ENCODE measurements at places on chromosomes 12 and 14.

GRCh38 chr14:64611358-64612020 lies 61.7 kb downstream of the PPP1R36 start:
- no peak for DNase-seq

DNA sequence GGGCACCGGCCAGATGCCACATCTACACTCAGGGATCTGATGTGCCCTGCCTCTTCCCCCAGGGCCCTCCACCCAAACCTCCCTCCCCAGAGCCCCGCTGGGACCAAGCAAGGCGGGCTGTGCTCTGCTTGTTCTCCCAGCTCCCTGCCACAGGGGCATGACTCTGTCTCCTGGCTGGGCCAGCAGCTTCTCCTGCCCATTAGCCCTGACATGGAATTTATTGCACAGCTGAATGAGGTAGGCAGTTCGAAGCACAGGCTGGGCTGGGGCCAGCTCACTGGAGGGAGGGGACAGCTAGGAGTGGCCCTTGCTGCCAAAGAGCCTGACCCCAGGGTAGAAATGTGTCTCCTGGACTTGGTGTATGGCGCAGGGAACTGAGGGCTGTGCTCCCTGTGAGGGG lies 42.4 kb downstream of the ARL6IP4 start:
- no peak for DNase-seq

DNA sequence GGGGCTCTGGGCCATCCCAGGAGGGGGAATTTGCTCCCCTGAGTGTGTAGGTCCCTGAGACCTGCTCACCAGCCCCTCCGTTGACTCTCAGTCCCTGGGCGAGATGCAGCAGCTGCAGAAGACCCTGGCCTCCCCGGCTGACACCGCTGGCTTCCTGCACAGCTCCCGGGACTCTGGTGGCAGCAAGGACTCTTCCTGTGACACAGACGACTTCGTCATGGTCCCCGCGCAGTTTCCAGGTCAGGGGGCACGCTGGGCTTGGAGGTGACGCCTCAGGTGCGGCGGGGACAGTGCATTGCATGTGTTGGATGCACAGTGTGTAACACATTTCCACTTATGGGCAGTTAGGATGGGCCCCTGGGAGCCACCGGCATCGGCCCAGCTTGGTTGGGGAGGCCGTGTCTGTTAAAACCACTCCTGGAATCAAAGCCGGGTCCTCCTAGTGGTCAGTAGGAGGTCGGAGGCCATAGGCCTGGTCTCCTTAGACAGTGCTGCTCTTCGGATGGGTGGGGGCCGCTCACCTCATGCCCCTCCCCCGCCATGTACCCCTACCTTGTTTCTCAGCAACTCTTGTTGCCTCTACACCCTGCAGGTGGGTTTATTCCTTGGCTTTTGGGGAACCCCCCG lies 17.1 kb upstream of the PUS1 start:
- DNase-seq, result no peak

DNA sequence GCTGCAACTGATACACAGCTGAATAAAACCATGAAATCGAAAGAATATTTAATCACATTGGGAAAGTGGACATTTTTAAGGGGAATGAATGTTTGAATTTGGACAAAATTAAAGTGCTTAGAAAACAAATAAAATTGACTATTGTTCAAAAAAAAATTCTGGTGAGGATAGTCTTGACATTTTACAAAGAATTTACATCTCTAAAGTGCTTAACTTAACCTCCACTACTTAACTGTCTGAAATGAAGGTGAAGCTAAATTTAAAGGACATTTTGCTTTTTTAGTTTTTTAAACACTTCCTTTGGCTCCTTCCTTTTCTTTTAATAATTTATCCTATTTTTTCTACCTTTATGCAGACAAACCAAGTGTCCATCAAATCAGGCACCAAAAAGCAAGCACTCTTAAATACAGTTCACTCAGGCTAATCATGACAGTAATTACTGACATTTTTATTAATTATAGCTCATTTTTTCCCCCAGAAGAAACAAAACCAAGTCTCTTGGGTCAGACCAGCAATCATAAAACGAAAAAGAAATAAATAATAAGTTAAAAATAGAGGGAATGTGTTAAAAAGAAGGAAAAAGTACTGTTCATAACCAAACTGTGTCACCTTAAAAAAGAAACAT lies 5.7 kb upstream of the CCND2 start:
- no peak for DNase-seq

Data from T-helper 1 cell (primary cell).